ENCODE measurements at places on chromosomes 16 and 17.

DNA sequence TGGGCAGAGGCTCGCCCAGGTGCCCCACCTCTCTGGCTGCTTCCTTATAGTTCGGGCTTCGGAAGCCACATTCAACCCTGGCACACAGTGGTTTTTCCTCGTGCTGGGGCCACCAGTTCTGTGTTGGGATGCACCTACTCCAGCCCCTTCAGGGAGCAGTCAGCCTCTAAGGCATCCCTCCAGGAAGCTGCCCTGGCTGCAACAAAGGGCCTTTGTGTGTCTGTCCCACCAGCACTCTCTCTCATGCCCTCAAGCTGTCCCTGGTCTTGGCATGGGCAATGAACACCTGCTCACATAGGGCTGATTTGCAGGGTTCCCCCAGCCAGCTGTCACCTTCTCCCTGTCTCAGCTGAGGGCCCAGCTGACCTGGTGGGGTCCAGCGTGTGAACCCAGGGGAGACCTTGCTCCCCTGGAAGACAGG lies 754 bp upstream of the NOXO1 start:
- no peak for DNase-seq

- no peak for DNase-seq
Observed at GRCh38 chr17:37465069-37465616, 24.5 kb upstream of the DUSP14 start.

GRCh38 chr17:2106308-2106955 lies 51.5 kb downstream of the HIC1 start:
- DNase-seq, result no peak

- DNase-seq, result no peak
Observed at GRCh38 chr16:80610481-80611156, 69.8 kb downstream of the DYNLRB2 start.

GRCh38 chr16:12362482-12363458 lies 386.2 kb downstream of the SNX29 start:
- DNase-seq, result peak; percentile 79

DNA sequence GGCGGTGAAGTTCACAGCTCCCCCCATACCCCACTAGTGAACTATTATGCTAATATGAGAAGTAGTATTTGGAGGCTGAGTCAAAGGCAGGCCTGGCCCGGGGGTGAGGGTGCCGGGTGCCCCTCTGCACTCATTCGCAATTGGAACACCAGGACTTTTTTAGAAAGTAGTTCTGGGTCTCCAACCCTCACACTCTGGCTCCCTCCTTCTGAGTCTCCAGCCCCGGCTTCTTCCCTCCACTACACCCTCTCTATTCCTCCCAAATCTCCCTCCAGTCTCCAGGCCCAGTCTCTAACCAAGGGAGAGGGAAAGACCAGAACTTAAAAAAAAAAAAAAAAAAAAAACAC lies 11.3 kb upstream of the HOXB2 start:
- no peak for DNase-seq

DNA sequence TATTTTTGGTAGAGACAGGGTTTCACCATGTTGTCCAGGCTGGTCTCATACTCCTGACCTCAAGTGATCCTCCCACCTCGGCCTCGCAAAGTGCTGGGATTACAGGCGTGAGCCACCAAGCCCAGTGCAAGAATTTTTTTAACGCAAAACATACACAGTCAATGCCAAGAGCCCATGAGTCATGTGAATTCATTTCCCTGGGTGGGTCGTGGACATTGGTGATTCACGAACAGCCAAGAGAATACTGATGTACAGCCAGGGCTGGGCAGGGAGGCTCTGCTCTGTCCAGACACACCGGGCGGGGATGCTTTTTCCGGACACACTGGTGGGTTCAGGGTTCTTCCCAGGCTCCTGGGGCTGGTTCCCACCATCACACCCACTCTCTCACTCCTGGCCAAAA lies 17.7 kb downstream of the SLC38A8 start:
- no peak for DNase-seq

DNA sequence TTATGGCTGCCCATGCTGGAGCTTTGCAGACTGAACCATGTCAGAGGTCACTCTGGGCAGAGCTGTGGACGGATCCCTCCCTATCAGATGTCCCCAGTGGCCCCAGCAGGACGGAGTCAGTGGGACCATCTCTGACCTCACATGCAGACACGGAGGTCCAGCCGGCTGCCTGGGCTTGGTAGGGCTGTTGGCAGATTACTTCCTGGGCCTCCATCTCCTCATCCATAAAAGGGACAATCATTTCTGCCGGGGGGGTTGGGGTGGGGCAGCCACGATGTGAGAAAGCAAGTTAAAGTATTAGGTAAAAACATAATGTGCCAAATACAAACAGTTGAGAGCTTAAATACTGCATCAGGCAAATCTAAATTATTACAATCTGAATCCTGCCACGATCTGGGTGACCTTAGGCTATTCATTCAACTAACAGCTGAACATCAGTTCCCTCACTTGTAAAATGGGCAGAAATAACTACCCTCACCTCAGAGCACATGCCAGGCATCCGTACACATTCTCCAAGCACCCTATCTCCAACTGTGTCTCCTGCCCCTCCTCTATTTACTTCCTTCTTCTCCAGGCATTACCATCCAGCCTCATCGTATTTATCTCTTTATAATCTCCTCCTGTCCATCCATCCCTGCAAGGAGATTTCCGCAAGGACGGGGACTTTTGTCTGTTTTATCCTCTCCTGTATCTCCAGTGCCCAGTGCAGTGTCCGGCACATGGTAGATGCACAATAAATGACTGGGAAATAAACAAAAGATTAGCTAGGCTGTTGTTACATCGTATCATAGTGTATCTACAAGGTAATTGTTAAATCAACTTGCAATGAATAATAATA lies 192.3 kb upstream of the FOXF1 start:
- DNase-seq, result no peak
